ENCODE measurements at places on chromosomes 1 and 21. TPM values are rescaled to one million over a fixed set of nuclear protein-coding genes. Genes with fewer than 3 reads are reported as not detected.

Gene RAB42
- total RNA-seq, result under 0.01 TPM

Gene HSPA6
- total RNA-seq, result 1.0 TPM

Gene ADIPOR1
- total RNA-seq, result 244 TPM

Gene BRINP3
- not detected for total RNA-seq

Gene EDN2
- total RNA-seq, result 4.4 TPM

Gene APCS
- total RNA-seq, result not detected

Gene CIART
- total RNA-seq, result 4.8 TPM

Gene SLC45A3
- total RNA-seq, result 1.4 TPM
